ENCODE measurements at places on chromosomes 7 and 10.

DNA sequence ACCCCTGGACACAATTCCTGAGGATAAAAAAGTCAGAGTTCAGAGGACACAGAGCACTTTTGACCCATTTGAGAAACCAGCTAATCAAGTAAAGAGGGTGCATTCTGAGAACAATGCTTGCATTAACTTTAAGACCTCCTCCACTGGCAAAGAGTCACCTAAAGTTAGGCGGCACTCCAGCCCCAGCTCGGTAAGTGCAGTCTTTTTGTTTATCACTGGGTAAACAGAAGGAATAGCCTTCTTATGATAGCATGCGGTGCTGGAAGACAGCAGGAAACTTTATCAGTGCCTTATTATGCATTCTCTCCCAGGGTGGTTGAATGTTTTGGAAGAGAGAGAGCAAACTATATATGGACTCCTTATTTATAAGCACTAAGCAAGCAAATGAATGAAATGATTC lies 130.5 kb downstream of the CDK14 start:
- no peak for DNase-seq

DNA sequence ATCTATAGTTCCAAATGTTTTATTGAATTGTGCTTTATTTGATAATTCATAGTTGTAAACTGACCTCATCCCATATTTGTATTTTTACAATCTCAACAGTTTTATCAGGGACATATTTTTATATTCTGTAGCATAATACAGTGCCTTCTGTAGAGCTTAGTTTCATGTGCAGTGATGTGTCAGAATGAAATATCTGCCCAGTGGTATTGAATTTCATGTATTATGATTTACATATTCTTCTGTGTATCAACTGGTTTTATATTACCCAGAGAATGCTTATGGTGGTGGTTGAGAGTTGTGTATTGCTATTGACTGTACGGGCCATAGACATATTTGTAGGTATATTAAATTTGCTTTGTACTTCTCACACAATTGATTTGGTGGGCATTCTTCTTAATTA lies 89.9 kb downstream of the KAT6B start:
- no peak for DNase-seq

- DNase-seq, result no peak
These were observed 101.1 kb upstream of the ABCB5 start for GRCh38 chr7:20514364-20514763.

DNA sequence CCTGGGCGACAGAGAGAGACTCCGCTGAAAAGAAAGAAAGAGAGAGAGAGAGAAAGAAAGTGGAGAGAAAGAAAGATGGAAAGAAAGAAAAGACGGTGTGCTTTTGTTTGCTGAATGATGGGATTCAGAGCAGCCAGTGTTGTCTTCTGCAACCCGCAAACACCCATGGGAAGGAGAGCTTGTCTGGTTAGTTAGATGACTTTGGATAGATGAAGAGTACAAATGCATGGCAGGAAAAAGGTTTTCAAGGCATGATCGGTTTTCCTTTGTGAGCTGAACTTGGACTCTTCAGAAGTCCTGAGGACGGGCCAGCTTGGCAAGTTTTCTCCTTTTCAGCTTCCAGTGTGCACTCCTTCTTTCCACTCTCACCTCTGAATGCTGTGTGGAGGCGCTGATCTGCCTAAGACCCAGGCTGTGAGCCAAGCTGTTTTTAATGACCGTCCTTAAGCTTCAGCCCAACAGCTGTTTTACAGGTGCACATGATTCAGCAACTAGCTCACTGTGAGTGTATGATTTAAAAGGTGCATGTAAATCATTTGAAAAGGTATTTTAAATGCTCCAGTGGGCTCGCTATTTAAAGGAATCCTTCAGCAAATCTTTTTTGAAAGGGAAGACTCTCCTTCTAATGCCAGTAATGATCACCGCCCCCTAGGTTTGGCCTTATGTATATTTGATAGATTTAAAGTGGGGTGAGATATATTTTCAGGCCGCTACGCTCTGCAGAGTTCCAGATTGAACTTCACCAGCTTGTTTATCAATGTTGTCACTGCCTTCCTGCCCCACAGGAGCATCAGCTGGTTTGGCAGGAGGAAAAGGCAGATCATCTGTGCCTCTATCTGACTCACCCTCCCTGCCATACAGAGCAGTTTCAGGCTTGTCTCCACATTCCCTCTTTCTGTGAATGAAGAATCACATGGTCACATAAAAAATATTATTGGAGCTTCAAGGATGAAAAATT lies 115.0 kb downstream of the PLXDC2 start:
- peak; percentile 2 for DNase-seq

GRCh38 chr10:100151723-100152300 lies 34.0 kb downstream of the ERLIN1 start:
- no peak for DNase-seq

DNA sequence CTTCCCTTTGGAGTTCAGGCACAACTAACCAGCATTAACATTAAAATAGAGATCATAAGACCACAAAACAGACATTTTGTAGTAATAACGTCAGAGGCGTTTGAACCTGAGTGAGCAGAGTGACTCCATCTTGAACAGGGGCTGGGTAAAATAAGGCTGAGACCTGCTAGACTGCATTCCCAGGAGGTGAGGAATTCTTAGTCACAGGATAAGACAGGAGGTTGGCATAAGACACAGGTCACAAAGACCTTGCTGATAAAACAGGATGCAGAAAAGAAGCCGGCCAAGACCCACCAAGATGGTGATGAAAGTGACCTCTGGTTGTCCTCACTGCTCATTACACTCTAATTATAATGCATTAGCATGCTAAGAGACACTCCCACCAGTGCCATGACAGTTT lies 493.2 kb upstream of the AUTS2 start:
- DNase-seq, result no peak

DNA sequence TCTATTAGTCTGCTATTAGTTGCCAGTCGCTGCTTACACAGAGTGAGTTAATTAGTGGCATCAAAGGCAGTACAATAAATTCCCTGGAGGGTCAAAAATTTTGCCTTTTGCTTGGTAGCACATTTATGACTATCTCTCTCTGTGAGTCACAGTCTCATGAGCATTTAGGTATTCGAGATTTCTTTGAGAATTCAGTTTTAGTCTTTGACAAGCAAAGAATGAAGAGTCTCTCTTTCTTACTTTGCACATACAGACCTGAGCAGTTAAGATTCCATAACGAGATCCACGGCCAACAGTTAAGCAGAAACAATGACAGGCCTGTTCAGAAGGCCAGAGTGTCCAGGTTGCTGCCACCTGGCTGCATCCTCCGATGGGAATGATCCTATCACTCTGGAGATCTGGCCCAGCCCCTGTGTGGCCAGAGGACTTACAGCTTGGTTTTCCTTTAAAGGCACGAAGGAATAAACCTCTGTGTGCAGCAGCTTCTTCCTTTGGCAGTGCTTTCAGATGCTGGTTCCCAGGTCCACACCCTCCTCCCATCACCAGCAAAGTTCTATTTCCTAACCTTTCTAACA lies 80.6 kb downstream of the GLI3 start:
- DNase-seq, result no peak

DNA sequence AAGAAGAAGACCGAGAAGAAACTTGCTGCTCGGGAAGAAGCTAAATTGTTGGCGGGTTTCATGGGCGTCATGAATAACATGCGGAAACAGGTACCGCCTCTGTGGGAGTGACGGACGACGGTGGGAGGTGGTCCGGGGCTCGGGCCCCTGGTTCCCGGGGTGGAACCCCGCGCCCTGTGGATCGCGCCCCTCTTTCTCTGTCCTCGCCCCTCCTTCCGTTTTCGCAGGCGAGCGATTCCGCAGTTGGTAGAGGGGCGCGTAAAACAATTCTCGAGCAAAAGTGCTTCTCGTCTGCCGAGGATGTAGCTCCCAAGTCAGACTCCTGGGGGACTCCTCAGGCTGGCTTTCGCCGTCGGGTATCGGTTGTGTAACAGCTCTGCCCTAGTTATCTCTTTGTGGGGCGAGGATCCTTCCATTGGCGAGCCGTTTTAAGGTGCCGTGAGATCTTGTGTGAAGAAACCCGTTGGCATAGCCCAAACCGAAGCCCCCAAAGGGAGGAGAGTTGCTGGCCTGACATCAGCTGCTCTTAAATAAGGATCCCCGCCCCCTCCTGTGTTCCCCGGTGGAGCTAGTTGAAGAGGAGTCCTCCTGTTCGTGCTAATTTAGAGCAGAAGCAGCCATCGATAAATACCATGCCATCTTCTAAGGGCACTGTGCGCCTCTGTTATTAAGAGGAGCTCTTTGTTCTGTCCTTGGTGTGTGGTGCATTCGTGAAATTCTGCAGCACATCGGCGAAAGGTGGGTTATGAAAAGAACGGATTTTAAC lies 655 bp downstream of the KLHL7 start:
- peak; percentile 41 for DNase-seq

- DNase-seq, result no peak
These were observed 12.8 kb downstream of the LRRN3 start for GRCh38 chr7:111103678-111104274.

DNA sequence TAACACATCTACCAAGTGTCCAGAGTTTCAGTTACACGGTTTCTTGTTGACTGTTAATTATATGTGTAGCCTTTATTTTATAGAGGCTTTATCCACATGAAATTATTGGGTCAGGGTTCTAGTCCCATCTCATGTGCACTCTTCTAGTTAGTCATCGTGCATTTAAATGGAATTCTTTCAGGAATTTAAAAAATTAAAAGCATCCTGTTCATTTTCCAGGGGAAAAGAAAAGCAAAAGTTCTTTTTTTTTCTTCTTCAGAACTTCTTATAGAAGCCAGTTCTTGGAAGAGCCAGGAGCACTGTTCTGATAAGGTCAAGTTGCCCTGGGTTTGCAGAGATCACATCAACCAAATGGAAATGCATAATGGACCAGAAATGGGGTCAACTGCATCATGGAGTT lies 324.7 kb downstream of the INHBA start:
- no peak for DNase-seq

DNA sequence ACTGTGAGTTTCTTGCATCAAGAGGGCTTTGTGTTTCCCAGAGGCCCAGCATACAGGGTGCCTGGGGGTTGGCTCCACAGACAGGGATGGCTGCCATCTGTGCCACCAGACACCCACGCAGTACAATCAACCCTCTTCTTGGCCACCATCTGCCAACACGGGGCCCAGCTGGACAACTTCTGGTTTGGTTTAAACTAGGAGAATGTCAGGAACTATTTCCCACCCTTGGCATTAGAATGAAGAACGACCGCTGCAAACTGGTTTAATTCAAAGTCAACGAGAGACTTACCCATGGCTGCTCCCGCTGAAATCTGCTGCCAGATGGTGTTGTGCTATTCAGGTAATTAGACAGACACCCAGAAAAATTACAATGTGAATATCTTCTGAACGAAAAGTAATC lies 27.8 kb downstream of the NMT2 start:
- DNase-seq, result no peak

DNA sequence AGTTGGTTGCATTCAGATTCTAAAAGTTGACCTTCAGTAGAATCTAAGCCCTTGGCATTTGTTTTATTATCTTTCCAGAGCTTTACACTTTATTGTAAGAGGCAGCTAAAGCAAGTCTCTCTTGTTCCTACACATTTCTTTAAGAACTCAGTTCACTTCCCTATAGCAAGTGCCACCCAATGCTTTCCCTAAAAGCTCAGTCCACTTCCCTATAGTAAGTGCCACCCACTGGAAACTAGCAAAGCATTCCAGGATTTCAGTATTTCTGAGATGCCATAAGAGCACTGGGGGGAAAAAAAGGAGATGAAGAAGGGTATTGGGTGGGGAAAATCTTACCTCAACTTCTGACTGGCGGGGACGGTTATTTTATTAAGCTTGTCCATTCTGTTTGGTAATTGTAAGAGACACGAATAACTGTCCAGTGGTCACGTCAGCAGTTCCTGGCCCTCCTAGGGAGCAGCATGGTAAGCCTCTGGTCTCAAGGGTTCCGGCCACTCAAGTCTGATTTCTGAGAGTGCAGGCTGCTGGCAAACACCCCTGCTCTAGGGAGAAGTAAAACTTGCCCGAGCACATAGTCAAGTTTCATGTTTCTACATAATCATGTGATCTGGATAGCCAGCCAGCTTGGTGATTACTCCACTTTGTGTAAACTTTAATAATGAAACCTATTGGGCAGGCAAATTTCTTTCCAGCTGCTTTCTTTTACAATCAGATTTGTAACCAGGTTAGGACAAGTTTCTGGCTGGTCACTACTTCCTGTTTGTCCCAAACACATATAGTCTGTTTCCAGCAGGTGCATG lies at the start of gene BLNK:
TSS of gene BLNK (minus strand) at position 554 of the 800 bp plus-strand sequence. CDS start at position 383, 171 bp downstream.
- no peak for DNase-seq

GRCh38 chr7:45985902-45986301 lies 64.8 kb upstream of the IGFBP3 start:
- DNase-seq, result no peak

DNA sequence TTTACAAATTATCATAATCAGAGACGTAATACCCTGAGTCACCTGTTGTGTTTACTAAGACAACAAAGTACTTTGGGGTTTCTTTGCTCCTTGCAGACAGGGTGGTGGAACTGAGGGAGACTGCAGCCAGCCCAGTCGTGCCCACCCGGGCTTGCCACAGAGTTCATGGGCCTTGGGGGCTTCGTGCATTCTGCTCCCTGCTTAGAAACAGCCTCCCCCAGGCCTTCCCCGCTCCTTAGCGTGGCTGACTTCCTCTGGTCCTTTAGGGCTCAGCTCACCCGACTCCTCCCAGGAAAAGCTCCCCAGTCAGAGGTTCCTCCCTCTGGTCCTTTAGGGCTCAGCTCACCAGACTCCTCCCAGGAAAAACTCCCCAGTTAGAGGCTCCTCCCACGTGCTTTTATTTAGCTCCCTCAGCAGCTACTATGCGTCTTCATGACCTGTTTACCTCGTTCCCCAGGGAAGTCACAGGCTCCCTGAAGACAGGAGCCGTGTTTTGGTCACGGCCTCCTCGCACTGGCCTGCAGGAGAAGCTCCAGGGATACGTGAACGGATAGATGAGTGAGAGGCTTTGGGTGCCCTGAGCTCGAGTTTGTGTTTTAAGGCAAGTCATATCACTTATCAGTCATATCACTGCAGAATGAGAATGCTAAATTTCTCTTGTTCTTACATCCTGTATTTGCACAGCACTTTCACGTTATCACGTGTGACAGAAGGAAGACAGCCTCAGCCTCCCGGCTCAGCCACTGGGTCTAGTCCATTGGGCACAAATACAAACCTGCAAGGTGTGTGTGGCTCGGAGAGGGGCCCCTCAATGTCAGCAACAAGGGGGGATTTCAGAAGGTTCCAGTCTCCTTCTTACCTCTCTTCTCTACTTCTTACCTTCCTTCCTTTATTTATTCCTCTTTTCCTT lies 52.7 kb upstream of the VIPR2 start:
- DNase-seq, result no peak

DNA sequence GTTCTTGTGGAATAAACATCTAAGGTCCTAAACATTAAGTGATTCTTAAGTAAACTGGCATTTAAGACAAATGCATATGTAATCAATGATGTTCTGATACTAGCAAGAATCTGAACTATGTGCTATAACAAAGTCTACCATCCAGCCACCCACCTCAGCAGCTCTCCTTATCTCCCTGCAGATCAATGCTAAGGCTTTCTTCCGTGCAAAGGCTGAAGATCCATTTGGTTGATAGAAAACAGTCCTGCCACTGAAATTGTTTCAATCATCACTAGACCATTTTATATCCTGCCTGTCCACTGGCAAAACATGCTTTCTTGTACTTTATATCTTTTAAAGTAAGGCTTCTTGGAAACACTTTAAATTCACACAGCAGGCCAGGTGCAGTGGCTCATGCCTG lies 6.3 kb upstream of the SMKR1 start:
- DNase-seq, result no peak
